ENCODE measurements at places on chromosomes 2 and 18. TPM values are rescaled to one million over a fixed set of nuclear protein-coding genes. Genes with fewer than 3 reads are reported as not detected.

Gene TCF7L1
- polyA plus RNA-seq: 0.14 TPM

Gene SGPP2
- polyA plus RNA-seq: 0.30 TPM

Gene AFF3
- 5.1 TPM for polyA plus RNA-seq

Gene RESP18
- polyA plus RNA-seq: not detected
